ENCODE measurements at places on chromosomes 16 and 17. TPM values are rescaled to one million over a fixed set of nuclear protein-coding genes. Genes with fewer than 3 reads are reported as not detected.

DNA sequence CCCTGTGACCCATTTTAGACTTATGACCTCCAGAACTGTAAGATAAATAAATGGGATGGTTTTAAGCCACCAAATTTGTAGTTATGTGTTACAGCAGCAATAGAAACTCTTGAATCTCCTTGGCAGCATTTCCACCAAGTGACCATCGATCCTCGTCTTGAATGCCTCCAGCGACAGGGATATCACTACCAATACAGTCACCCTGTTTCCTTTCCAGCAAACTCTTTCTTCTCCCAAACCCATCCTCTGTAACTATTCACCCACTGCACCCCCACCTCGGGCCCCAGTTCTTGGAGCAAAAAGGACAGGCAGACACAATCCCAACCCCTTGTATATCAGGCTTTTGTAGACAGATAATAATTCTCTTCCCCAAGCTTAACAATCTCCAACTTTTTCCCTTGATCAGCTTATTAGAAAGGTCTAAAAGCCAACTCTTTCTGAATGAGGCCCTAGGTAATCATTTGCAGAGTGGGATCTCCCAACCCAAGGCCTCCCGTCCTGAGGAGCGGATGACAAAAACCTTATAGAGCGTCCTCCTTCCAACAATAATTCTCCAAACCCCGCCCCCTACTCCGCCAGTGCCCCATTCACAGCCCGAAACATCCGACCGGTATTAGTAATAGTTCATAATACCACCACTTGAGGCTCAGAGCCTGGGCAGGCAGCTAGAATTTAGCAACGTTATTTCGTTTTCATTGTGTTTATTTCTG, 14.7 kb upstream of the PLLP start:
- H3K27me3 ChIP-seq: no peaks in the 10 kb centered on the region
- H3K4me3 ChIP-seq: no peak overlapping the region
- peaks cover 5% of the 10 kb centered on the region for H3K36me3 ChIP-seq
- H3K4me1 ChIP-seq: peaks cover 19% of the 10 kb centered on the region
- peak; percentile 73 for DNase-seq

GRCh38 chr17:81492706-81493105, 19.9 kb downstream of the ACTG1 start:
- peaks cover 9% of the 10 kb centered on the region for H3K4me1 ChIP-seq
- peaks cover 8% of the 10 kb centered on the region for H3K36me3 ChIP-seq
- no peak overlapping the region for H3K4me3 ChIP-seq
- H3K27ac ChIP-seq: no peak overlapping the region
- peaks cover 46% of the 10 kb centered on the region for H3K27me3 ChIP-seq
- DNase-seq: no peak

DNA sequence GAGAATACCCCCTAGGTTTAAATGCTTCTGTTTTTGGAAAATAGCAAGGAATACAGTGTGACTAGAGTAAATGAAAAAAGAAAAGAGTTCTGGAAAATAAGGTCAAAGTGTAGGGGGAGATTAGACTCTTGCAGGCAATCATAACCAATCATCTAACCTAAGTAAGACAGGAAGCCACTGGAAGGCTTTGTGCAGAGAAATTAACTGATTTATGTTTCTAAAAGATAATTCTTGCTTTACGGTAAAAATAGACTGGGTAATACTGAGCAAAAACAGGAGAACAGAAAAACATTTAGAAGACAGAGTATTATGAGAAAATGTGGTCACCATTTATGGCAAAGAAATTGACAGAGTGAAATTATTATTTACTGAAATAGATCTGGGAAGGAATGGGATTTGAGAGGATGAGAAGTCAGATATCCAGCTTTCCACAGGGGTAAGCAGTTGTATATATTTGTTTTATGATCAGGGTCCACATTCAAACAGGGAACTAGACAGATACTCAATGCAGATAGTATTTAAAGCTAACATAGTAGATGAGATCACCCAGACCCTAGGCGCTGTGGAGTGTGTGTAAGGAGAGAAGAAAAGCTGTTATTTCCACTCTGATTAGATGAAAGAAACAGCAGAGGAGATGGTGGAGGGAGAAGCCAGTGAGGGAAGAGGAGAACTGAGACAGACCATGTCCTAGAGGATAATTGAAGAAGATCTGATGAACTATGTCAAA, 1225.3 kb downstream of the CDH11 start:
- H3K4me1 ChIP-seq: no peaks in the 10 kb centered on the region
- H3K36me3 ChIP-seq: no peaks in the 10 kb centered on the region
- DNase-seq: no peak

DNA sequence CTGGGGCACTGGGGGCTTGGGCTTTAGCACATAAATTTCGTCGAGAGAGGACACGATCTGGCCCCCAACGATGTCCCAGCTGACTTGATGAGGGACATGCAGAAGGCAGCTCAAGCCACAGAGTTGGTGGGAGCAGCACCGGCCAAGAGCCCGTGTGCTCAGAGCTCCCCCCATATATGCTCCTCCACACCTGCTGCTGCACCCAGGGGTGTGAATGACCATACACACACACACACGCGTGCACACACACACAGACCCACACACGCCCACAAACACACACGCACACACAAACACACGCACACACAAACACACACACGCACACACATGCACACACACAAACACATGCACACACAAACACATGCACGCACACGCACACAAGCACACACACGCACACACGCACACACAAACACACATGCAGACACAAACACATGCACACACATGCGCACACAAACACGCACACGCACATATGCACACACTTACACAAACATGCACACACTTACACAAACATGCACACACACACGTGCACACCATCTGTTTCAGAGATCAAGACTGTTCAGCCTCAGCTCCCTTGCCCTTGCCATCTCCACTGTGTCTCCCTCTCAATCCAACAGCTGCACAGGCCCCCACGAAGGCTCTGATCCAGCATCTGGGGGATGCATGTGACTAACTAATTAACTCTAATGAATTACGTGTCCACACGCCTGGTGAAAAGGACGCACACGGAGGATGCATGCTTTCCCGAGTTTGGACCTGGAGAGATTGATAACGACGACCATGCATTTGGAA, 85.6 kb upstream of the TNRC6C start:
- no peak overlapping the region for H3K4me3 ChIP-seq
- DNase-seq: no peak
- peaks cover 12% of the 10 kb centered on the region for H3K4me1 ChIP-seq
- no peaks in the 10 kb centered on the region for H3K36me3 ChIP-seq
- H3K27me3 ChIP-seq: peaks cover 94% of the 10 kb centered on the region

DNA sequence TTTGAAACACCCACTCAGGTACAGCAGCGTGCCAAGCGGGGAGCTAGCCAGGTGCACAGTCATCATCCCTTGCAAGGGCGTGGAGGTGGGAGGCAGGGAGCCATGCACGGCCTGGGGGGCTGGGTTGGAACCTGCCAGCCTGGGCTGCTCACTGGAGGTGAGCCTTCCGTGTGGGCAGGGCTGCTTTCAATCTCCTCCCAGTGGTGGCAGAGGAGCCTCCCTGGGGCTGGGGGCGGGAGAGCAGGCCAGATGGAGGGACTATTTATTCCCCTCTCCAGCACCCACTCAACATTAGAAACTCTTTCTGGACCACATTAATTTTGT, 90.3 kb downstream of the KATNIP start:
- no peak overlapping the region for H3K4me3 ChIP-seq
- H3K27ac ChIP-seq: no peak overlapping the region
- no peak for DNase-seq
- no peaks in the 10 kb centered on the region for H3K27me3 ChIP-seq
- H3K36me3 ChIP-seq: peaks cover 3% of the 10 kb centered on the region

DNA sequence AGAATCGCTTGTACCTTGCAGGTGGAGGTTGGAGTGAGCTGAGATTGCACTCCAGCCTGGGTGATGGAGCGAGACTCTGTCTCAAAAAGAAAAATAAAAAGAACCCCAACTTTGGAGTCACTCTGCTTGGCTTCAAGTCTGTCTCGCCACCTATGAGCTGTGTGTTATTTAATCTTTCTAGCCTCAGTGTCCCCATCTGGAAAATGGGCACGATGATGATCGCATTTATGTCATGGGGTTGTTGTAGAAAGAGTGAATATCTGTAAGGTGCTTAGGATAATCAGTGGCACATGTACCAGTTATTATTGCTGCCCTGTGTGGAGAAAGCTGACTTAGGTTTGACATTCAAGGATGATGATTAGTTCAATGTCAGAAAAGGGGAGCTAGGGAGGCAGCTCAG, 319.4 kb downstream of the XYLT1 start:
- H3K4me1 ChIP-seq: no peaks in the 10 kb centered on the region
- H3K4me3 ChIP-seq: no peak overlapping the region

Gene SLC16A11
- not detected for total RNA-seq

Gene MTHFSD
- total RNA-seq: 48.9 TPM

Gene AATK
- total RNA-seq: not detected

Gene WFIKKN2
- total RNA-seq: not detected

Gene KIAA0753
- 25.9 TPM for total RNA-seq

Data from Calu3 (cell line).